Activated CD8-positive, alpha-beta T cell treated with anti-CD3 and anti-CD28 coated beads, Interleukin-2, amount 10 ng/mL, durations not matched to agents 7 days and 5 days (primary cell): ENCODE measurements at places on chromosomes 1 and 21.

DNA sequence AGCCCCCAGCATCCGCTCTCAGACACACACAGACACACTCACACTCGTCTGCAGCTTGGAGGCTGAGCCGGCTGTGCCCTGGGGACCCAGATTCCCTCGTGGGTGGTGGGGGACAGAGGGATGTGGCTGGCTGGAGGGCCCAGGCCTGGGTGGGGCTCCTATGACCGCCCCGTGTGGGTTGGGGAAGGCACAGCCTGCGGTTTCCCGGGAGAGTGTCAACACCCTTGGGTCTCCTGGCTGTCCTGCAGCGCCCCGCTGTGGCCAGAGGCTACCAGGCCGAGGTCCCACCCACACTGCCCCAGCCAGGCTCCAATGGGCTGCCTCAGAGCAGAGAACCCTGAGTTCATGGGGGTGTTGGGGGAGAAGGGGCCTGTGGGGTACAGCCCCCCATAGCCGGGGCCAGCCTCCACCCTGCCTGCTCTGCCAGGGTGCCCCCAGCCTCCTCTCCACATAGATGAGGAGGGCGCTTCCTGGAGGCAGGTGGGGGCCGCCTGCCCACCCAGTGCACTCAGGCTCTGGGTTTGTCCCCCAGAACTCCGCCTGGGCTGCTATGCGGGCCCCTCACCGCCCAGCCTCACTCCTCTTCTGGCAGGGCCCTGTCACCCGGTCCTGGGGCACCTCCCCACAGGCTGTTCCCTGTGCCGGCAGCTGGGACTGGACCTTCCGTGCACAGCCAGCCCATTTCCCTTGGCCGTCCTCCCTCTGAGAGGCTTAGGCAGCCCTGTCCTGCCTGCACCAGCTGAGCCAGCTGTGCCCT is at the start of gene TTC34:
Gene TTC34, minus strand, starts transcription at position 159 of the 757 bp plus-strand sequence. CDS start 866 bp downstream, outside the sequence.
- peak; percentile 70 for DNase-seq

GRCh38 chr21:45000637-45001133 is 60.9 kb downstream of the SLX9 start:
- DNase-seq, result no peak

GRCh38 chr1:226825037-226825745 is 45.2 kb upstream of the PSEN2 start:
- no peak for DNase-seq

- no peak for DNase-seq
Measured at GRCh38 chr1:20095564-20096434, 23.5 kb downstream of the PLA2G2D start.

DNA sequence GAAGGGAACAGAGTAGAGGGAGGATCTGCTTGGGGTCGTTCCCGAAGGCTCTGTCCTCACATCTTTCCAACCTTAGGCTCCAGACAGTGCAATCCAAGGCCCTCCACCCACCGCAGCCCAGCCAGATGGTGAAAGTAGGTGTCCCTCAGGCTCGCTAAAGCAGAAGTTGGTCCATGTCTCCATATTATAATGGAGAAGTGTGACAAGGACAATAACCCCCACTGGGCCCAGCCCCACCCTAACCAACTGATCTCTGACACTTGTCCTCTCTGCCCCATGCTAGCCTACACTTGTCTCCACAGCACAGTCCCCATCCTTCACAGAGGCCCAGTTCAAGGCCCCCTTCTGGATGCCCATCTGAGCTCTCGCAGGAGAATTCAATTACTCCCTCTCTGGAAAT is 48.7 kb downstream of the DMAP1 start:
- no peak for DNase-seq

GRCh38 chr1:208254862-208255261 is 10.7 kb upstream of the PLXNA2 start:
- no peak for DNase-seq

DNA sequence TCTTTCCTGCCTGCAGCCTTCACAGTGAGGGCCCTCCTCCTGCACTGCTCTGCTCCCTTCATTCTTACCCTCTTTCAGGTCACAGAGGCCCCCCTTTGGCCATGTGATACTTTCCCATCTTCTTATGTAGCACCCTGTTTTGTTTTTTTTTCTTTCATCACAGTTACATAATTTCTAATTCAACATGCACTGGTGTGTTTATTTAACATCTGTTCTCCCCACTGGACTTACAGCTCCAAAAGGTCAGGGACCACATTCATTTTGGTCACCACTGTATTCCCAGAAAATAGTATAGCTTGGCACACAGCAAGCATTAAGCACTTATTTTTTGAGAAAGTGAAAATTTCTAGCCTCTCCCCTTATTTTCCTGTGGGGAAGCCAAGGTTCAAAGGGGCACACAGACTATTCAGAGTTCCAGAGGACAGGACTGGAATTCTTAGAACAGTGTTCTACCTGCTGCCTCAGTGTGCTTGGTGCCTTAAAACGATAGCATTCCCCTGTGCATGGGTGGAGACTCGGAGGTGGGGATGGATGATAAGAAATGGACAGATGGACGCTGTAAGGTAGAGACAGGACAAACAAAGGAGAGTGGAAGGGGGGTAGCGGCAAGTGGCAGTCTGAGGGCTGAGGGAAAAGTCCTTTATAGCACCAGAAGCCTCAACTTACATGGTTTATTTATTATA is 5.3 kb downstream of the DENND2D start:
- DNase-seq, result no peak

DNA sequence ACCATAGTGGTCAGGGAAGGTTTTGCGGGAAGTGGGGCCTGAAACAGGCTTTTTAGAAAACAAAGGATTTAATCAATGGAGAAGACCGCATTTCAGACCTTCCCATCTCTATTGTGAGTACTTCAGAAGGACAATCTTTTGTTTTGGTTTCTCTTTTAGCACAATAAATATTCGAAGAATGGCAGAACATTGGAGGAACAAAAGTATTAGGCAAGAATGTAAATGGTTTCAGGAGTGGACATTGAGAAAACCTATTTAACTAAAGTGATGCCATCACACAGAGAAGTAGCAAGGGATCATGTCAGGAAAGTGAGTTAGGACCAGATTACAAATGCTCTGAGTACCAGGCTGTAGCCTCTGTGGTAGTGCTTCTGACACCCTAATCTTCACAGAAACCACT is 26.8 kb upstream of the UBE2U start:
- DNase-seq, result no peak

DNA sequence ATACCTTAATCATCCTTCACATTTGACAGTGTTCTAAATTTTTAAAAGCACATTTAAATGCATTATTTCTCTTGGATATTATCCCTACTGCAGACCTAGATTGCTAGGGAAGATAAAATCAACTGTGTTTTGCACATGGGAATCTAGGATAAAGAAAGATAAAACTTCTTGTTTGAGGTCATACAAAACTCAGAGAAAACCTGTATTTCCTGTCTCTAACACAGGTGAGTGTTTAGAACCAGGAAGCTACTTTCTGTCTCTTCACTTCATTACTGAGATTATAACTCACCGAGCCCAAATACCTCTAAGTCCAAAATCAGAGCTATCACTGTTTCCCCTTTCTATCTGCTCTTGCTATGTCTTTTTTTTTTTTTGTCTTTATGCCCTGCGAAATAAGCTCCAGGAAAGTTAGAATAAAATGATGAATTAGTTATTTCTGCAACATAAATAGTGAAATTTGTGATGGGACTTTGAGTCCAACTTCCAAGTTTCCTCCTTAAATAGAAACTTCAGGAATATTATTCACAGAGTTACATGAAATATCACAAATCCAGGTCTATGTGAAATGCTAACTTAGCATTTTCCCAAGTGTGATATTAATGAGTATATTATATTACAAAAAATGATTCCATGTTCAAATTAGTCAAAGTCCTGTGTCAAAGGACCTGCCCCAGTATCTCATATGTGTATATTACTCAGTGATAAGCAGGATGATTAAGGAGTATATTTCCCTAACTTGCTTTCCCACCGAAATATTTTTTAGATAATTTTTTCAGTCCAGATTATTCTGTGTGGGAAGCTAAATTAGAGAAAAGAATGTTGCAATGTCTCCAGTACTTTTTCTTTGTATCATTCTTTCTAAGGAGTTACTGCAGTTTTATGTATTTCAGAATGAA is 226.4 kb downstream of the PLA2G4A start:
- no peak for DNase-seq

GRCh38 chr1:156795787-156796186 is 20.9 kb downstream of the SH2D2A start:
- no peak for DNase-seq

DNA sequence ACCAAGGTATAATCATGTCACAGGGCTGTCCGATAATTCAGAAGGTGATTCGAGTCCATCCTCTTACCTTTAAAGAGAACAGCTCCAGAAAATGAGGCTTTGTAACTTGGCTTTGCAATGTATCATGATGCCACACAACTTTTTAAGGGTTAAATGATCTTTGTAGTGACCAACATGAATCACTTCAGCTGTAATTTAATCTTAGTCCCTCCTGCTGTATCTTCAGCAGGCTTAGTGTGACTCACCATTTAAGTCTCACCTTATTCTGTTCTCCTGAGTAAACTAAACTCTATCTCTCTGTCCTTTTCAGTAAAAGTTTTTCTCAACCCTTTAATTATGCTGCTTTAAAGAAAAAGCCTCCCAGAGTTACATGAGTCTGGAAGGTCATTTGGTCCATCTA is 1.9 kb upstream of the HIVEP3 start:
- DNase-seq, result no peak
